RCC 7860 (cell line): ENCODE measurements at places on chromosomes 2 and 18.

- DNase-seq, result no peak
These were observed 7.3 kb downstream of the EMX1 start for GRCh38 chr2:72924353-72925240.

GRCh38 chr2:49005261-49005660 lies 149.1 kb downstream of the FSHR start:
- DNase-seq, result no peak

DNA sequence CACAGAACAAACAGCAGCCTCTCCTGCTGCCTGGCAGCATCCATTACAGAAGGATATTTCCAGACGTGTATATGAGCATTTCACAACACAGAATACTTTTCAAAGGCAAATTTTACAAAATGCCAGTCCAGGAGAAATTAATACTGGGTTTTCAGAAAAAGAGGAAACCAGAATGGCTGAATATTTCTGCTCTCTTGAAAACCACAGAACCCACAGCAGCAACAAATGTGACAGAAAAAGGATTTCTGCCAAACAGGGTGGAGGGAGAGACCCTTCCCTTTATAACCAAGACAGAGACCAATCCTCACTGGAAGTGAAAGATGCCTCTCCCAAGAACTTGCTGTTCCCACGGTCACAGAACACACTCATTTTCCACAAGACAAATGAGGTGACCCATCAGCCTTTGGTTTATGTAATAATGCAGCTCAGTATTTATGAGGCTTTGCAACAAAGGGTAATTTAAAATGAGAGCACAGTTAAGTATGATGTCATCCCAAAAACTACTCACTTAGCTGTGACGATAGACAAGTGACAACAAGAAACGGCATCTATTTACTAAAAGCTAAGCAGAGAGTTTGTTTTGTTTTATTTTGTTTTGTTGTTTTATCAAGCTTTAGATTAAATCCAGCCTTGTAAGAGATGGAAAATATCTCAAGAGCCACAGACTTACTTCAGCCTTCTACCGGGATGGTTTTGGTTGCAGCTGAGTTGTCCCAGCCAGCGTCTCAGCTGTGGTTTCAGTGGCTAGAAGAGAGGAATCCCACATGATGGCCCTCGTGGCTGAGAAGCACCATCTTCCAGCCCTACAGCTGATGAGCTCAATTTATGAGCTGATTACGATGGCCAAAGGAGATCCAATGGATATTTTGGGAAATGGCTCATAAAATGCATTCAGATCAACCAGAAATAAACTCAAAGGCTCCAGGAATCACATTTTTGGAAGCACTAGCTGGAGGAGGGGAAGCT lies 249.3 kb upstream of the AGAP1 start:
- DNase-seq, result peak; percentile 37

DNA sequence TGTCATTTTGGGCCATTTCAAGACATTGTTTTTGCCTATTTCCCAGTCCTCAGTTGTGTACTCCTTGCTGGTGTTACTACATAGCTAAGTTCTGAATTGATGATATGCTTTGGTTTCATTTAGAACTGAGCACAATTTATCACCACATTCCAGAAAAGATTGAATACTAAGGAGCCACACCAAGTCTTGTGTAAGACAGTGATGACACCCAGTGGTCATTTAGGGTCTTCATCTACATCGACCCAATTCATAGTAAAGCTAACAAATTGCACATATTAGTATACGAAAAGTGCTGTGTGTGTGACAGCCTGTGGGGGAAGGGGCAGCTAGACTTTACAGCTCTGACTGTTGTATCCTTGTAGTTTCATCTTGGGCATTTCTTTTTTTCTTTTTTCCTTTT lies 10.9 kb upstream of the DLX2 start:
- peak; percentile 52 for DNase-seq

DNA sequence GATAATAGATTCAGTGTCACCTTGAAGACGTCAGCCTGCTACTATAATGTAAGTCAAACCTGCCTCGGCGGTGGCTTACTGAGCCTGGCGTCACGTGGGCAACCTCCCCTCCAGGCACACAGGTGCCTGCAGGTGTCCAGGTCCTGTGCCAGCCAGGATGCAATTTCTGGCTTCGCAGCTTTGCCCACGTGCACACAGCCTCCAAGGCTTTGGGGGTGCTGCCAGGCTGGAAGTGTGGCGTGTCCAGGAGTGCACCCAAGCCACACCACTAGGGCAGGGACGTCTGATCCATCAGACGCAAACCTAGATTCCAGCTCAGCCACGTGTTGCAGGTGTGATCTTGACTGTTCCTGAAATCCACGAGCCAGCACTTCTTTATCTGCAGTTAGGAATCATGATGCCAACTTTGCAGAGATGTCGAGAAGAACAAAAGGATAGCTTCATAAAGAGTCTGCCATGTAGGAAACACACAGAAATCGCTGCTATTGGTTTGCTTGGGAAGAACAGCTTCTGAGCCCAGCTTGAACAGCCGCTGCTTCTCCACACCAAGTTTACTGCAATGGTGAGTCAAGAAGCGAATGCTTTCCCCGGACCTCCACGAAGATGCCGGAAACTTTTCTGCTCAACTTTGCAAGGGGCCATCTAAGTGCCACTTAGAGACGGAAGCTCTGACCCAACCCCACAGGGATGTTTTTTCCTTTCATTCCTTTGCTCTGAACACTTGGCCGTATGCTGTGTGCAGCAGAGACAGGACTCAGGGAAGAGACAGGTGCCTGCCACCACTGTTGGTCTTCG lies 84.2 kb upstream of the SALL3 start:
- DNase-seq, result no peak

DNA sequence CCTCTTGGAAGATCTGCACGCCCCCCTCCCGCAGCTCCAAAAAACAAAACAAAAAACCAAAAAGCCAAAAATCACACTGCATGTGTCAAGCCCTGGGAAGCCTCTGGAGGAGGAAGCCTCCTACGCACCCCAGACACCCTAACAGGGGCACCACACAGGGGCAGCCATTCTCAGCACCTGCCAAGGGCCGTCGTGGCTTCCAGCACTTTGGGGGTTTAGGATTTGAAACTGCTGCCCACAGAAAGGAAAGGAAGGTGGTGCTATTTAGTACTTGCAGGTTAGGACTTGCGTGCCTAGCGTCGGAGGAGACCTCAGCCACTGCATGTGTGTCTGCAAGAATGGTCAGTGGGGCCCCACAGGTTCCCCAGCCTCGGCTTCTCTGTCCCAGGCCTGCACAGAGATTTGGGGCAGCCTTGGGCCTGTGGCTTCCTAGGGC lies 419 bp upstream of the GPR55 start:
- DNase-seq, result no peak
